Breast epithelium (tissue), 4 donors: ENCODE measurements at places on chromosomes 4 and X. TPM values are rescaled to one million over a fixed set of nuclear protein-coding genes. Genes with fewer than 3 reads are reported as not detected.

- no peak for DNase-seq
Observed at GRCh38 chr4:137923494-137923893, 318.7 kb downstream of the SLC7A11 start.

DNA sequence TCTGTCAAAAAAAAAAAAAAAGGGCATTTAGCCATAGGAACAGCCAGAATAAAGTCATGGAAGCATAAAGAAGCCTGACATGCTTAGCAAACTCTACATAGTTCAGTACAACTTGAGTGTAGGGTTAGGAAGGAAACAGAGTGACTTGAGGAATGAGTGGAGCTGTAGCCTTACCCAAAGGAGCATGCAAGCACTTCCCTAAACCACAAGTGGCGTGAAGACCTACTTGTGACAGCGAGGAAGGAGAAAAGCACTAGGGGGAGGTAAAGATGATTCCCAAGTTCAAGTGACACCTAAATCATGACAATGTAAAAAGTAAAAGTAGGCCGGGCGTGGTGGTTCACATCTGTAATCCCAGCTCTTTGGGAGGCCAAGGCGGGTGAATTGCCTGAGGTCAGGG lies 21.8 kb upstream of the IQSEC2 start:
- no peak for DNase-seq

GRCh38 chr4:66863481-66863880 lies 681.8 kb downstream of the CENPC start:
- no peak for DNase-seq

DNA sequence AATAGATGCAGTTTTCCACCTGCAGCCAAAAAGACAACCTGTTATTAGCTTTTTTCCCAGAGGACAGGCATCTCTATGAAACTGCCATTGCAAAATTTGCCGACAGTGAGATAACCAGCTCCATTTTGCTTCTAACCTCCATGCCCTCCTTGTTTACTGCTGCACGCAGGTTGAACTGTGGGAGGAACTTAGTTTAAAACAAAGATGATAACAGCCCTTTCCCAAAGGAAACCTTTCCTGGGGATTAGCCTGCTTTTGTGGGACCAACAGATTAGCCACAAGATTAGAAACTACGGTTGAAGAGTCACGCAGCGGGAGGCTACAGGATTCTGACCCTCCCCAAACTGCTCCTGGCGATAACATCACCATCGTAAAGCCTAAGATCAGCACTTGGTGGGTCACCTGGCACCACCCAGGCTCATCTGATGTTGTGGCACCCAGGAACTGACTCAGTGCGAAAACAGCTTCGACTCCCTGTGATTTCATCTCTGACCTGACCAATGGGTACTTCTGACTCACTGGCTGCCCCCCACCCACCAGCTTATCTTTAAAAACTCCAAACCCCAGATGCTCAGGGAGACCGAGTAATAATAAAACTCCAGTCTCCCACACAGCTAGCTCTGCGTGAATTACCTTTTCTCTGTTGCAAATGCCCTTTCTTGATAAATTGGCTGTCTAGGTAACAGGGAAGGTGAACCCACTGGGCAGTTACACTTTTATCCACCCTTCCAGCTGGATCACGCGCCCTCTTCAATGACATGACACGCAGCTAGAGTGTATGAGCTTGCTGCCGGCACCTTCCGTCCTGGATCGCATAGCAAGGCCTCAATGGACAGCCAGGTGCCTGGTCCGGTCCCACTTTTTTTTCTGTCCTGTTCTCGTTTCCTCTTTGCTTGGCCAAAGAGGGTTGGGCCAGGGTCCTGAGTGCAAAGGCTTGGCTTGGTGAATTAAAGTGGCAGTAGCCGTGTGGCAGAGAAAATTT lies 27.2 kb downstream of the NOP14 start:
- peak; percentile 50 for DNase-seq

DNA sequence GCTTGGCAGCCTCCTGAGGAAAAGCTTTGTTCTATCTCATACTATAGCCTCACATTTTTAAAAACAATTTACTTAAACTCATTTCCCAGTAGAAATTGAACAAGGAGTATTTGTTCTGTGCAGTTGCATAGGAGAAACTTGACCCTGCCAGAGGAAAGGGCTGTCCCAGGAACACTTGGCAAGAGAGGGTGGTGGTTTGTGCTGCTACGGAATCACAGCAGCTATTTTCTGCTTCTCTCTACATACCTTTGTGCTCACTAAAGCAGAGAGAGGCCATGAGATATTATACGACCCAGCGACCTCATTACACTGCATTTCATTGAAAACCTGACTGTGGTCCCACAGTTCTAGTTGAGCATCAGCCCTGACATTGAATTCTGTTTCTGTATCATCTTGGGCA lies 83.1 kb upstream of the LANCL3 start:
- no peak for DNase-seq

GRCh38 chr4:110733901-110734300 lies 111.0 kb upstream of the PITX2 start:
- no peak for DNase-seq

DNA sequence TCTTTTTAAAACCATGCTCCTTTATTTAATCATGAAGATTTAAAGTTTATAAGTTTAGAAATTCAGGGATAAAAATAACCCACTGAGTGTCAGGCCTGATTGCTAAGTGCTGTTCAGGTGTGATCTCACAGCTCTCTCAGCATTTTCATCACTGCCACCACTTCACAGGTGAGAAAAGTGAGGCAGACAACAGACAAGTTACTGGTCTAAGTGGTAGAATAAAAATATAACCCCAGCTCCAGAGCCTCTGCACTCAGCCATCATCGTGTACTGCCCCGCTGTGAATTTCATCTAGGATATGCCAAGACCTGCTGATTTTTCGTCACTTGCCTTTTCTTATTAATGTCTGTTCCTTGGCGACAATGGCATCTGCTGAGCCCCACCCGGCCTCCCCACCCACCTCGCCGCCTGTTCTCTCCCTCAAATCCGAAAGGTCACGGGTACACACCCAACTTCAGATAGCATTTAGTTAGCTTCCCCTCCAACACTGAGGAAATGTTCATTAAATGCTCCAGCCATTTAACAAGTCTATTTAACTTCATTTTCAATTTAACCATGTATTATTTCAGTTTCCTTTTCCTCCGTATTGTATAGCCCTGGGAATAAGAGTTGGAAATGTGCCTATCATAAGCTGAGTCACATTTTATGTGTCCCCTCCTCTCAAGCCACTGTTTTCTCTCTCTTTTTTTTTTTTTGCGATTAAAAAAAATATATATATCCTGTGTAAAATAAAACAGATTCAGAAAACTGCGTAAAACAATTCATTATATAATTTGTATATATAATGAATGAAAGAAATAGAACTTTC lies 236.5 kb downstream of the CBR4 start:
- no peak for DNase-seq

GRCh38 chr4:149988087-149988410 lies 90.2 kb upstream of the DCLK2 start:
- DNase-seq: no peak

DNA sequence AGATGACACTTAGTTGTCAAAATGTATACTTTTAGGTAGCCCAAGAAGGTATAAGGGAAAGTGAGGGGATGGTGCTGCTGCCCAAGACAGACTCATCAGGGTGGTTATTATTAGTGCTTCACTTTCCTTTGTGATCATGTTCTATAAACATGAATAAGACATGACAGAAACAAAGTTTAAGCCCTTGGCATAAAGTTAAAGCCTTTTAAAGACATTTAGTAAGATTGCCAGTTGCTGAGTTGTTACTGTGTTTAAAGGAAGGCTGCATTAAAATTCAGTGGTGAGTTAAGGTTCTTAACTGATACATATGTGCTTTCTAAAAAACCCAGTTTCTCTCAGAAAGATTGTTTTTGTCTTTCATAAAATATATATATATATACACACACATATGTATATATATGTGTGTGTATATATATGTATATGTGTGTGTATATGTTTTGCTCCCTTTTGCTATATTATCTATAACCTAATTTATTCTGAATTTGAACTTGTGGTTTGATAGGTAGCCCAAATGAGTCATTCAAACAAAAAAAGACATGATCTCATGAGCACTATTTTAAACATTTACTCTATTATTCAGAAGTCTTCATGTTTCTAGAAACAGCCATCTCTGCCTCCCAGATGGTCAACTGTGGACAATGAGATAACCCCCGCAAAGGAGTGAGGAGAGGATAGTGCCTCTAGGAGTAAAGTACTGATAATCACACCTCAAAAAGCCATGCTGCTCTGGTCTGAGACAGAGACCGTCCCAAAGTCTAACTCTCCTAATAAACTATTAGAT lies 98.1 kb upstream of the OTUD4 start:
- DNase-seq: no peak

GRCh38 chr4:112185740-112186670 lies 40.8 kb downstream of the FAM241A start:
- no peak for DNase-seq

DNA sequence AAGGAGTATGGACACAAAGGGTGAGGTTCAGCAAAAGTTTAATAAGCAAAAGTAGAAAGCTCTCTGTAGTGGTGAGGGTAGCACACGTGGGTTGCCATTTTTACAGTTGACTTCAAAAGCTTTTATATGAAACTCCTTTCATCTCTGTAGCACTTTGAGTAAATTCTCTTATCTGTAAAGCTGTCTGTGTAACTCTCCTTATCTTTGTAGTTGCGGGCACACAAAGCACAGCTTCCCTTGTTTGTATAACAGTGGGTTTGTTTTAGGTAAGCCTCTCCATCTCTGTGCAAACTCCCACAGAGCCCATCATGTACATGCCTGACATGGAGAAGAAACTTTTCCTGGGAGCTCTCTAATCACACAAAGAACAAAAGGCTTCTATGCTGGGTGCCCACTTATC lies 325.9 kb upstream of the PABPC5 start:
- no peak for DNase-seq

- no peak for DNase-seq
Observed at GRCh38 chr4:52173470-52174045, 122.5 kb downstream of the SPATA18 start.

DNA sequence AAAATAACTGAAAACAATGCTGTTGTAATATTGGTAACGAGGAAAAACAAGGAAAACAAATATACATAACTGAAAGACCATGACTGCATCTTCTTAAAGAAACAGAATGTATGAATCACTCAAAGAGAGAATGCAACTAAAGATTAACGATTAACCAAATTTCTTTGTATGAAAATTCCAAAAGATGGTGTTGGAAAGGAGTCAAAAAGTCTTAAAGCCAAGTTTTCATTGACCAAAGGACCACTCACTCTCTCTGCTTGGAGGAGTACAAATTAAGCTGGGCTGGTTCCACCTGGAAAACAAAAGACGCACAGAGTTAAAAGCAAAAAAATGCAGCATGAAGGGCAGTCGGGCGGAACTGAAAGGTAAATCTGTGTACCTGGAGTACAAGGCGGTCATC lies 1.8 kb downstream of the DCAF12L1 start:
- no peak for DNase-seq

GRCh38 chrX:119790977-119791436 lies 423 bp downstream of the RPL39 start:
- DNase-seq: peak; percentile 18

GRCh38 chrX:21153503-21153902 lies 220.7 kb upstream of the CNKSR2 start:
- no peak for DNase-seq

DNA sequence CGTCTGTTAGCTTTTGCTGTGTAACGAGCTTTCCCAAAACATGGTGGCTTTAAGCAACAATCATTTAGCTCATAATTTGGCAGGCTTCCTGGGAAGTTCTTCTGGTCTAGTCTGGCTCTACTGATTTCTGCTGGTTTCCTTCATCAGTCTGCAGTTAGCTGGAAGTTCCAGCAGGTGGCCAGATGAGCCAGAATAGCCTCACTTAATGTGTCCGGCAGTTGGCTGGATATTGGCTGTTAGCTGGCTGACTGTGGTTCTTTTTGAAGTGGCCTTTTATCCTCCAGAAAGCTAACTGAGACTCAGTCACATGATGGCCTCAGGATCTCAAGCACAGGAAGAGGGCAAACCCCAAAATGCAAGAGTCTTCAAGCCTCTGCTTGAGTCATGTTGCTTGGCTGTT lies 34.9 kb downstream of the FTHL17 start:
- DNase-seq: no peak

GRCh38 chr4:28287831-28288233 lies 1427.2 kb downstream of the STIM2 start:
- DNase-seq: no peak

DNA sequence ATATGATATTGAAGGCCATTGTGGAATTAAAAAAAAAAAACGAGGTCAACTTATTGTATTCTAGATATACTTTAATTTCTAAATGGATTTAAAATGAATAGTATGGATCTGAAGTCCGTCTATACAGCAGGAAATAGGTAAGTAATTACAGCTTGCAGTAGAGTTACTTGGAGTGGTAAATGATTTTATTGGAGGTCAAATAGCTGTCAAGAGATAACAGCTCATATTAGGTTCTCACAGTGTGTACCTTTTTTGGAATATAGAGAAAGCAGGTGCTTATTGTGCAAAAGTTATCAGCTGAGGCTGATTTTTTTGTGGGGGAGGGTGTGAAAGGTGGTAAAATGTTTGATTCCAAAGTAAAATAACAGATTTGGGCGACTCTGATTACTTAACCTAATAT lies 17.7 kb downstream of the UPRT start:
- DNase-seq: no peak

DNA sequence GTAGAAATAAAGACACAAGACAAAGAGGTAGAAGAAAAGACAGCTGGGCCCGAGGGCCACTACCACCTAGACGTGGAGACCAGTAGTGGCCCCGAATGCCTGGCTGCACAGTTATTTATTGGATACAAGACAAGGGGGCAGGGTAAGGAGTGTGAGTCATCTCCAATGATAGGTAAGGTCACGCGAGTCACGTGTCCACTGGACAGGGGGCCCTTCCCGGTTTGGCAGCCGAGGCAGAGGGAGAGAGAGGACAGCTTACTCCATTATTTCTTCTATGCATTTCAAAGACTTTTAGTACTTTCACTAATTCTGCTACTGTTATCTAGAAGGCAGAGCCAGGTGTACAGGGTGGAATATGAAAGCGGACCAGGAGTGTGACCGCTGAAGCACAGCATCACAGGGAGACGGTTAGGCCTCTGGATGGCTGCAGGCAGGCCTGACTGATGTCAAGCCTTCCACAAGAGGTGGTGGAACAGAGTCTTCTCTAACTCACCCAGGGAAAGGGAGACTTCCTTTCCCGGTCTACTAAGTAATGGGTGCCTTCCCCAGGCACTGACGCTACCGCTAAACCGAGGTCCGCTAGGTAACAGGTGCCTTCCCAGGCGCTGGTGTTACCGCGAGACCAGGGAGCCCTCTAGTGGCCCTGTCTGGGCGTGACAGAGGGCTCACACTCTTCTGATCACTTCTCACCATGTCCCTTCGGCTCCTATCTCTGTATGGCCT lies 44.9 kb downstream of the ZBTB49 start:
- no peak for DNase-seq

The GAB1 gene
- 38.7 TPM for total RNA-seq

The RAI2 gene
- total RNA-seq: 38.9 TPM

The RHOXF2B gene
- not detected for total RNA-seq

The ZNF827 gene
- 19.0 TPM for total RNA-seq

The CSAG2 gene
- total RNA-seq: not detected

The LRIT3 gene
- 0.59 TPM for total RNA-seq

The TREX2 gene
- 1.0 TPM for total RNA-seq

The IL1RAPL1 gene
- 0.44 TPM for total RNA-seq

The HTR2C gene
- total RNA-seq: not detected
